CD4-positive, alpha-beta T cell treated with Interleukin-4 for 1 hour (primary cell): ENCODE measurements at places on chromosomes 3 and 15.

- DNase-seq = no peak
These were observed 35.1 kb upstream of the EIF3J start for GRCh38 chr15:44501768-44502366.

GRCh38 chr3:142894493-142894892, 5.6 kb upstream of the PCOLCE2 start:
- DNase-seq = no peak

GRCh38 chr3:62876064-62876463, 848 bp upstream of the CADPS start:
- no peak for DNase-seq

GRCh38 chr3:41717641-41718040, 244.3 kb downstream of the ULK4 start:
- no peak for DNase-seq

GRCh38 chr3:134614955-134615354, 35.9 kb downstream of the KY start:
- DNase-seq = no peak
